Glutamatergic neuron (in vitro differentiated cells): ENCODE measurements at places on chromosomes 3 and 15.

- no peak for DNase-seq
Measured at GRCh38 chr3:149553781-149554451, 79.4 kb downstream of the TM4SF4 start.

- DNase-seq, result no peak
Measured at GRCh38 chr3:136624371-136624770, 127.8 kb downstream of the STAG1 start.

- no peak for DNase-seq
Measured at GRCh38 chr3:188400494-188401243, 246.7 kb downstream of the LPP start.

DNA sequence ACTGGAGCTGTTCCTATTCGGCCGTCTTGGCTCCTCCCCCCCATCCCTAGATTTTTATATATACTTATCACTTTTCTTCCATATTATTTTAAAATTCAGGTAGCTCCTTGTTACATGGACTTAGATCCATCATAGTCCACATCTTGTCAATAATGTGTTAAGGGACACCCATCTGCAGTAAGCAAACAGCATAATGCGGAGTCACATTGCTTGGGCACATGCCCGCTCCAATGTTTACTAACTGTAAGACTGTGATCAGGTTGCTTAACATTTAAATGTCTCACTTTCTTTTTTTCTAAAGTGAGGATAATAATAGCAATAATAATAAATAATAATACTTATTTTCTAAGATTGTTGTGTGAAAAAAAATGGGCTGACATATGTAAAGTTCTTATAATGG is 303.2 kb upstream of the SOX14 start:
- no peak for DNase-seq

- no peak for DNase-seq
Measured at GRCh38 chr3:86547692-86548091, 443.3 kb downstream of the VGLL3 start.

DNA sequence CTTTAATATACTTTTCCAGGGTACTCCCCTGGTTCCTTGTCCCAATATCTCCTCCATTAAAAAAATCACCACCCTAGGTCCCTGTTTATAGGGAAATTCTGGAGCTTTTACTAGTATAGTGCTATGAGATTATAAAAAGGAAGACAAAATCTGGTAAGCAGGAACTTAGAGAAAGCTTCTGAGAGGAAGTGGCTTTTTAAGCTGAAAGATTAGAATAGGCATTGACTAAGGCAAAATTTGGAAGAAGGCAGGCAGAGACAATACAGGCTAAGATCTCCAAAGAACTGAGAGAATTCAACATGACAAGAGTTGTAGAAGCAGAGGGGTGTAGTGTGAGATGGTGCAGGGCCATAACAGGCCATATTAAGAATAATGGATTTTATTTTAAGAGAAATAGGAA is 25.8 kb downstream of the SGO1 start:
- no peak for DNase-seq

DNA sequence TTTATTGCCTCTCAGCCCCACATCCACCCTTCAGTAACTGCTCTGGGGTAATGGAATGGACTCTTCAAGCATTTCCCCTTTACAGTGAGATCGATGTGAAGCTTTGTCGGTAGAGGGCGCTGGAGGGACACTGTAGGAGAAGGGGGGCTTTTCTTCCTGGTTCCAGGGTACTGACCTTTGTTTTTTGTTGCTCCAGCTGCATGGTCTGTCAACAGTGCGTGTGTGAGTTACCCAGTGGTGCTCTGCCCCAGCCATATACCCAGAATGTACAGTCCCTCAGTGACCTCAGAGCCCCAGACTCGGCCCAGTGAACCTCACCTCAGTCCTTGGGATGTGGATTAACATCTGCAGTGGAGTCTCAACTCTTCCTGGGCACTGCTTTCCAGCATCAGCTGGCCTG is 180.3 kb upstream of the TSC22D2 start:
- peak; percentile 83 for DNase-seq

DNA sequence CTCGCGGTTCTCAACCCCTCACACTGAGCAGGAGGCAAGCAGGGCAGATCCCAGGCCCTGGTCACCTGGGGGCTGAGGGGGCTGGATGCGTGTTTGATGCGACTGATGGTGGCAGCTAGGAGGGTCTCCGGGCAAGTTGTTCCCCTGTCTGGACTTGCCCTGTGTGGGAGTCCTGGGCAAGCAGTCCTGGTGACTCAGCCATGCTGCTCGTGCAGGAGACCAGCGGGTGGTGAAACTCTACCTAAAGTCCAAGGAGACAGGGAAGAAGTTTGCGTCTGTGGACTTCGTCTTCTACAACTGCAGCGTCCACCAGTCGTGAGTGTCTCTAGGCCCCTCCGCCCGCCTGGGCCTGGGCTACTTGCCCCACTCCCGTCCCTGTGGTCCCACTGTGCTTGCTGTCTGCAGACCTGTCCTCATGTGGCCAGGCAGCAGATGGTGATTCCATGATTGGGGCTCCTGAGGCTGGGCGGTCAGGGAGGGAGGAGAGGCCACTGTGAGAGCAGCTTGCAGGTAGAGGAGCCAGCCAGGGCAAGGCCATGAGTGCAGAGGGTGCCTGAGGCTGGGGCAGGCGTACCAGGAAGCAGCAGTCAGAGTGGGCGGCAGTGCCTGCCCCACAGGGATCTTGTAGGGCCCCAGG is 23.1 kb downstream of the PLXNA1 start:
- no peak for DNase-seq

DNA sequence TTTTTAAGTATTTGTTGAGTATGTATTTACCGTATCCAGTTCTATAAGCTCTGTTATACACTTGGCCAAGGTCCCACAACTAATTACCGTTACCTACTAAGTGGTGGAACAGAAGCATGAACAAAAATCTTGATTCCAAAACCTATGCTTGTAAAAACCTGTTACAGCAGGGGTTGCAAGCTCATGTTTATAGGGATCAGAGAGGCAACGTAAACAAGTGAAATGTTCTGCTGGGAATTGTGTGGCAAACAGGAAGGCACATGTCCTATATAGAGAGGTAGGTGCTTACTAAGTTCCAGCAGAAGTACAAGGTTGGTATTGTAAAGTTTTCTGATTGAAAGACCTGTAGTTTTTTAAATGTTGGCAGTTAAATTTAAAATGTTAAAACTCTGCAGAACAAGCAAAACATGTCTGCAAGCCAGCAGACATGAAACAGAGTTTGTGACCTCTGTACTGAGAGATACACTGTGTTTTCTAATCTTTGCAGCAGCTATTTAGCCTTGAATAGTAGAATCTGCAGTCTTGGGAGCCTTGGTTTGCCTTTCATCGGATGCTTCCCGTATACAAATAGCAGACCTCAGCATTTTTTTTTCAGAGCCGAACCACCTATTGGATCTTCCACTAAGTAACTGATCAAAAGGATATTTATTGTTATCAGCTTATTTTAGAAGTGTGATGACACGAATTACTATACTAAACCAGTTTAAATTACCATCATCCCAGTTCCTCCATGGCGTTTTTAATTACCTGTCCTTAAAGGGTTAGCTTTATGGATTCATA is 11.4 kb downstream of the IREB2 start:
- no peak for DNase-seq

GRCh38 chr3:153003441-153003840 is 158.6 kb upstream of the RAP2B start:
- DNase-seq, result no peak

DNA sequence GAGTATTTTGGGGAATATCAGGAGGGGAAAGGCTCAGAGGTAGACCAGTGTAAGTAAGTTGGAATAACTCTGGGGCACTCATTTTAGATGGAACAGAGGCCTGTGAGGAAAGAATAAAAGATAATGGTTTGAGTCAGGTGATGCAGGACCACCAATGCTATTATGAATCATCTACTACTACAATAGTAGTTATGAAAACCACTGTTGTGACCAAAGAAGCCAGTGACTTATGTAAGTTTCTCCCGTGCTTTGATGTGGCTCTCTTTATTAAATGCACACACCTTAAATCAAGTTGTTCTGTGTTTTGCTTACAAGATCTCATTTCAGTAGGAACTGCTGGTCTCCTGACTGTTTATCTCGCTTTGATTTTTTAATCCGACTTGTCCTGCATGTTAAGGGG is 13.1 kb upstream of the GUCA1C start:
- DNase-seq, result no peak

- DNase-seq, result no peak
Measured at GRCh38 chr3:114272271-114272670, 21.6 kb upstream of the TIGIT start.

DNA sequence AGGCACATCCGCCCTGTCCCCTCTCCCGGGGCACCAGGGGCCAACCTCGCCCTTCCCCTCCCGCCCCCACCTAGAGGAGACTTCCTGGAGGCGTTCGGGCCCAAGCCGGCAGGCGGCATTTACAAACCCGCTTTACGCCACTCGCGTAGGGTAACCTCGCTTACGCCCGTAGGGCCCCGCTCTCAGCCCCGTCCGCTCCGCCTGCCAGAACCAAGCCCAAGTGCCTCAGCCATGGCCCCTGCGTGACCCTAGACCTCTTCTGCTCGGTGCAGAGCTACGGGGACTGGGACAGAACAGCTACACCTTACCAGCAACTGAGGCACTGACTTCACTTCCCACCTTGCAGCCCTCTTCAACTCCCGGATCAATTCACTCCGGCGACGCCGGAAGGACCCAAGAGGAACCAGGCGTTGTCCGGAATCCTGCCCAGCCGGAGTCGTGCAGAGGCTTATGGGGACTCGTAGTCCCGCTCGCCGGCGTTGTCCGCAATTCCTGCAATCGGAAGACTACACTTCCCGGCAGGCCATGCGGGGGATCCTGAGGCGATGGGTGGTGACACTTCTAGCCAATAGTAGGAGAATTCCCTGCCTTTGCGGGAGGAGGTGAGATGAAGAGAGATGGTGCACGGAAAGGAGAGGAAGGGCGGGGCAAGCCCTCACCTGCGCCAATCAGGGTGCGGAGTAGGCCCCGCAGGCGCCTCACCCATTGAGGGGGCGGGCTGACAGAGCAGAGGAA is at the start of gene PDCD10:
Gene PDCD10, minus strand, starts transcription at position 395 of the 735 bp plus-strand sequence. CDS start 14,735 bp downstream, outside the sequence.
- peak; percentile 96 for DNase-seq

- no peak for DNase-seq
Measured at GRCh38 chr15:97967881-97968280, 7.4 kb downstream of the ARRDC4 start.

DNA sequence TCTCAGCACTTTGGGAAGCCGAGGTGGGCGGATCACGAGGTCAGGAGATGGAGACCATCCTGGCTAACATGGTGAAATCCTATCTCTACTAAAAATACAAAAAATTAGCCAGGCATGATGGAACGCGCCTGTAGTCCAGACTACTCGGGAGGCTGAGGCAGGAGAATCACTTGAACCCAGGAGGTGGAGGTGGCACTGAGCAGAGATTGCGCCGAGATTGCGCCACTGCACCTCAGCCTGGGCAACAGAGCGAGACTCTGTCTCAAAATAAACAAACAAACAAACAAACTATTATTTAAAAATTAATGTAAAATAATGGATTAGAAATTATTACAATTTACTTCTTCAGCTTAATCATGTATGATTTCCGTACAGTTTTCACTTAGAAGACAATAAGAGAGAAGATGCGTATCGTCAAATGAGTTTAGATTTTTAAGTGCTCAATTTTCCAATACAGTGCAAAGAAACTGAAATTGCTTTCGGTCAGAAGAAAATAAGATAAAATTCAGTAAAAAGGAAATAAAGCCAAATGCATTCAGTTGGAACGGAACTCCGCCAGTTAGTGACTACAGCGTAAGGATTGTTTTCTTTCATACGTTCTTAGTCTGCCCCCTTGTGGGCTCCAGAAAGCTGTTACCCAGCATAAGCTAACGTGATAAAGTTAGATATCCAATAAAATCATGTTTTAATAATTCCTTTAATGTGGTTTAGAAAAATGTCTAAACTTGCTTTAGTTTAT is 24.8 kb downstream of the AADAC start:
- peak; percentile 20 for DNase-seq

GRCh38 chr3:78912687-78913086 is 855.1 kb downstream of the ROBO1 start:
- DNase-seq, result no peak

- DNase-seq, result no peak
Measured at GRCh38 chr3:161081633-161082032, 23.5 kb downstream of the B3GALNT1 start.

DNA sequence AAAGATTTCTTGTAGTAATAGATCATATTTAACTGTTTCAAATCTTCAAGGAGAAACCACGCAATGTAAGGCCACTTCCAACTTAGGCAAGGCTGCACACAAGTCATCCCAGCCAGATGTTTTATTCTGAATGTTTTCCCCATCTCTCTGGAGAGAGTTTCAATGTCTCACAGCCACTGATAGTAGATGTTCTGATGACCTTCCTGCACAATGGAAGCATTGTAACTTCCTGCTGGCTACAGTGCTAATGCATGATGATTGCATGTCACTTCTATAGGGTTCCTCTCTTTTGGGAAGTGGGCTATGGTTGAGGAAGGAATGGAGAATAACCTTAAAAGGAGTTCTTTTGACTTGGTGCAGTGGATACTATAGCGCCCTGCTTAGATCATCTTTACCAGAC is 328.0 kb downstream of the ZNF621 start:
- no peak for DNase-seq

DNA sequence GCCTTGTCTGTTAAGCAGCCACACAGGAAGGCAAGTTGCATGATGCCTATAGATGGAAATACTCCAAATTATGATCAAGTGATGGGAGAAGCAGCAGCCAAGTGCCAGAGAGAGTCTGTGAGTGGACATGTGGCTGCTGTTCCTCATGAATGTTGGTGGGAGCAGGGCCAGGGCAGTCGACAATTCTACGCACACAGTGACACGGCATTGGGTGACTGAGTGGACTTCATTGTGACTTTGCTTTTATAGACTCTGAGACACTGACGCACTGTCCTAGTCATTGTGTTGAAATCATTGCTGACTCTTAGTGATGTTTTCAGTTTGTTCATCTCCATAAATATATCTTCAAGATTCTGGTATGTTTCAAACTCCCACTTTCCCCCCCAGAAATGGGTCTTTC is 246.3 kb upstream of the SEMA6D start:
- no peak for DNase-seq

DNA sequence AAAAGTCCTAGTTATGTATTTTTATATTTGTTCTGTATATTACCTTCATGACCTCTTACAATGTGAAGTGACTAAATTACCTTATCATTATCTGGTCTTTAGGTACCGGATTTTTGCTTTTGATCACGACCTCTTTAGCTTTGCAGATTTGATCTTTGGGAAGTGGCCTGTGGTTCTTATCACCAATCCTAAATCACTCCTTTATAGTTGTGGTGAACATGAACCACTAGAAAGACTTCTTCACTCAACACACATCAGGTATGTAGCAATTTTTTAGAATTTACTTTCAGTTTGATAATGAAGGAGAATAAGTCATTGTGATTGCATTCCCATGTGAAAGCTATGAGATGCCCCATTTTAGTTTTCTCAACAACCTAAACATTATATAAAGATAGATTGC is 18.3 kb downstream of the TMEM62 start:
- no peak for DNase-seq

- DNase-seq, result no peak
Measured at GRCh38 chr15:27219636-27220035, 248.7 kb downstream of the GABRG3 start.

- peak; percentile 69 for DNase-seq
Measured at GRCh38 chr3:30751610-30752299, 142.7 kb downstream of the GADL1 start.

- peak; percentile 70 for DNase-seq
Measured at GRCh38 chr15:77654975-77655374, 22.3 kb upstream of the LINGO1 start.

- DNase-seq, result no peak
Measured at GRCh38 chr15:78446551-78446950, 8.5 kb downstream of the IREB2 start.
